Thyroid gland (tissue), 4 donors: ENCODE measurements at places on chromosomes 2 and 18. TPM values are rescaled to one million over a fixed set of nuclear protein-coding genes. Genes with fewer than 3 reads are reported as not detected.

- DNase-seq, result no peak
These were observed 354.3 kb downstream of the GPD2 start for GRCh38 chr2:156790343-156791037.

- DNase-seq, result no peak
These were observed 32.7 kb upstream of the PRLH start for GRCh38 chr2:237533668-237534161.

DNA sequence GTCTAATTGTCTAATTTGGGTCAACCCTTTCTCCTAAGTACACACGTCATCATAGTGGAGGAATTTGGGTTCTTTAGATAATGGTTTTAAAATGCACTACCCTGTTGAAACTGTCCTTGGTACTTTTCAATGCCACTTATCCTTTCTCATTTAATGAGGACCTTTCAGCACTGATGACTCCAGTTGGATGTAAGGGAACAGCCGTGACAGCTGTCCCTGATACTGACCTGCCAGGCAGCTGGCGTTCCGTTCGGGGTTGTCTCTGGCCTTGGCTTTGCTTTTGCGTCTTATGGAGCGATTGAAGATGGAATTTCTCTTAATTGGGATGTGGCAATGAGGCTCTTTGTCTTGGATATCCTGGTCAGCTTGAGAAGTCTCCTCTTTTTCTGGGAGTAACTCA lies 38.7 kb downstream of the NGEF start:
- no peak for DNase-seq

- DNase-seq, result no peak
These were observed 187.0 kb downstream of the AGPS start for GRCh38 chr2:177579486-177580036.

ESPNL gene
- total RNA-seq, result 0.11 TPM

DNA sequence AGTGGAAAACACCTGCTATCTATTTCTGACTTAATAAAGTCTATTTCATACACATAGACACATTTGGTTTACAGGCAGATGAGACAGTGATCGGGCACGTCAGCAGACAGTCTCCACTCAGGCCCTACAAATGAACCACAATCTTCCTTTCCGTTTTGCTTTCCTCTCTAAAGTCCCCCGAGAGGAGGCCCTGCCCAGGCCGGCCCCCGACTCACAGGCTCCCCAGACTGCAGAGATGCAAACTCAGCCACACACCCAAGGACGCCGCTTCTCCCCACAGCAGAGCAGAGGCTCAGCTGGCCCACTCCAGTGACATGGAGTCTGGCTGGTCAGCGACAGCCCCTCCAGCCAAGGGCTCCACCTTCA lies 9.3 kb upstream of the MTERF4 start:
- no peak for DNase-seq

- peak; percentile 95 for DNase-seq
These were observed 145.1 kb upstream of the PID1 start for GRCh38 chr2:229416116-229416694.

MEP1B gene
- total RNA-seq, result not detected

- no peak for DNase-seq
These were observed 170.3 kb upstream of the NXPH2 start for GRCh38 chr2:138950486-138950885.

DNA sequence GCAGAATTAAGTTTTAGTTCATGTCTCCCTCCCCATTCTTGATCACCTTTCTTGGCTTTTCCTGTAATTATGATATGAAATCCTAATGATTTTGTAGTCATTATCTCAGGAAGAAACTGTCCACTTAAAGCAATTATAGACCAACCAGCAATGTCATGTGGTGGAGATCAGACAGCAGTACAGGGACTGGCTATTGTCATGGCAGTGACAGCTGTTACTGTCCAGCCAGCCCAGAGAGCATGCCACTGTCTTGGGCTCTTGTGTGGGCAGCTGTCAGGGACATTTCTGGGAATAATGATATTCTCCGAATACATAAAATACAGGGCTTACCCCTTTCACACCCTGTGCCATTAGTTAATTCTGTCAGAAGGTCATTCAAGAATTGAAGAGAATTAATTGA lies 355.3 kb upstream of the RAB12 start:
- DNase-seq, result no peak

GRCh38 chr2:148622366-148622765 lies 22.2 kb upstream of the EPC2 start:
- no peak for DNase-seq

DNA sequence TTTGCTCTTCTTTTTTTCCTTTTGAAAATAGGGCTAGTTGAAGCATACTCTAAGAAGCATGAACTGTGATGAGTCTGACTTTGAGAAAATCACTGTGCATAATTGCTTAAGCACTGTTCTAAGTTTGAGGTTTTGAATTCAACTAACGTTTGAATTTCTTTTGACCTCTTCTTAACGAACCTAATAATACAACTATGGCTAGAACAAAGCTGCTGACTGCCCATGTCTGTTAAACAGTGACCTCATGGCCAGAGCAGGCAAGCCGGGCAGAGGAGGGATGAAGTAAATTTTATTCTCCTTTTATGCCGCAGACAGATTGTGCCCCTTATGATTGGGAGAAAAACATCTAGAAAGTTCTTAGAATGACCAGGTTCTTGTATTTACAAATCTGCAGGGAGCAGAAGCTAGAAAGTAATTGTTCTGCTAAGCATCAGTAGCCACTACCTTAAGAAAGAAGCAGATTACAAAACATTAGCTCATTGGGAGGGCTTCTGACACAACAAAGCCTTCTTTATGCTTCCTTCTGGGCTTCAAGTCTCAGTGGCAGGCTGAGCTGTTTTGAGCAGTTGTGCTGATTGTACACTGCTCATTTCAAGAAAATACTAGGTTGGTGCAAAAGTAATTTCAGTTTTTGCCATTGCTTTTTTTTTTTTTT lies 97.8 kb upstream of the RASGRP3 start:
- DNase-seq, result no peak

- DNase-seq, result no peak
These were observed 167.9 kb upstream of the NXPH2 start for GRCh38 chr2:138948070-138948539.

DNA sequence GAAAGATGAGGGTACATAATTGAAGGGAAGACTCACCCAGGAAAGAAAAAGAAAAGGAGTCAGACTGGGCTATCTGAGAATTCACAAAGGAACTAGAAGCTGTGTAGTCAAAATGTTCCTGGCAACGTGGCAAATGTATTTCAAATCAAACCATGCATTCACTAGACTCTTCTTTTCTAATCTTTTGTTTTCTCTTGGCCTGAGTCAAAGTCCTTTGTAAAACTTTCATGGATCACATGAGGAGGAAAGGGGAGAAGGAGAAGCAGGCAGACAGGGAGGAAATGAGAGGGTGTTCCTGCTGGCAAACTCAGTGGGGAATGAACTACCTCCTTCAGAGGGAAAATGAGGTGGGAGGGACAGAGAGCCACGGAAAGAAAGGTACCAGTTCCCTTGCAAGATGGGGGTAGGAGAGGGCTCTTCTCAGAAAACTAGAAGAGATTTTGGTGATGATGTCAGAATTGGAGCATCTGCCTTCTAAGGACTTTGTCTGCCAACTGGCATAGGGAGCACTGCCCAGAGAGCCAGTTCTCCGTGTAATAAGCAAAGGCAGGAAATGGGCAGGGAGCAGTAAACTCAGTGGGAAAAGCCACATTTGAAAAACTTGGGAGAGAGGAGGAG lies 51.4 kb downstream of the SLC8A1 start:
- DNase-seq, result no peak

SKOR2 gene
- not detected for total RNA-seq

KCNJ3 gene
- not detected for total RNA-seq

- no peak for DNase-seq
These were observed 361.8 kb downstream of the RND3 start for GRCh38 chr2:150125708-150126107.

LRATD1 gene
- 10.3 TPM for total RNA-seq

DNA sequence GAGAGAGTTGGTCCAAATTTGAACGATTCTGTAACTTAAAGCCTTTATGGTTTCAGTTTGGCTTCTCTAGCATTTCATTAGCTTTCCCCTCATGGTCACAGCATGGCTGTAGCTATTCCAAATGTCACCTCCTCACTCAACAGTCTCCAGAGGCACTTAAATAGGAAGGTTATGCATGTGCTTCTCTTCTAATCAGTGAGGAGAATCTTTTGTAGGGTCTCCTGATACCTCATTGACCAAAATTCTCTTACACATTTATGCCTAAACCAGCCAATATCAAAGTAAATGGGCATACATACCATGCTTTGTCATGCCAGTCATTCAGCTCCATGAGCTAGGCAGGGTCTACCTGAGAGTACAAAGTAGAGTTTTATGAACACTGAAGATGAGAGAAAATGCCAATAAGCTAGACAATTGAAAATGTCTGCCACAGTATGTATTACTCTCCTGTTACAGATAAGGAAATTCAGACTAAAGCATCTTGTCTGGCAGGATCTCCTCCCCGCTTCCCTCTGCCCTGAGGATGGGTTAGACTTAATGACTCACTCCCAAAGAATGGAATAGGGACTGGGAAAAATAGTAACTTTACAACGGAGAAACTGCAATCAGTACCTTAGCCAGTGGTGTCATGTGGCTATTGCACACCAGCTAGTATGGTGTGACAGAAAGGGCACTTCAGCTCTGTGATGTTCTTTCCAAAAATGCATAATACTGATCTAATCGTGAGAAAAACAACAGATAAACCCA lies 15.4 kb downstream of the DSG2 start:
- no peak for DNase-seq

UGT1A5 gene
- 0.94 TPM for total RNA-seq

SCYGR4 gene
- not detected for total RNA-seq

DNA sequence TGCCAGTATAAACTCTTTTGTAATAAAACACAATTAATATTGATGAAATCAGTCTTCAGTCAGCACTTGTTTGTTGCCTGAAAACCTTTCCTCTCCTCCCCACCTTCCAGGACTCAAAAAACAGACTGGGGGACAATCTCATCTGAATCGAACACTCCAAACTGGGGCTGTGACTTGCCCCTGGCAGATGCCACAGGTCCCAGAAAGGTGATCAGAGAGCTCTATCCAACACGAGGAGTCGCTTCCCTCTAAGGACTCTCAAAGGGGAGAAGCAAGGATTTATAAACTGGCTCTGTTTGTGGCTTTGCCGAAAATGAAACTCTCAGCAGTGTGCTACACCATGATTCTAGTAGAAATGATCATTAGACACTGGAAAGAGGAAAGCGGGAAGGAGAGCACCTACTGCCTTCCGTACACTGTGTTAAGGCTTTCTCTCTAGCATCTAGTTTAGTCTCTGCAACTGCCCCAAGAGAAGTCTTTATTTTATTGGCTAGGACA lies 199.2 kb downstream of the TGIF1 start:
- DNase-seq, result no peak

- DNase-seq, result no peak
These were observed 111.4 kb downstream of the SLC39A10 start for GRCh38 chr2:195768431-195768830.

DNA sequence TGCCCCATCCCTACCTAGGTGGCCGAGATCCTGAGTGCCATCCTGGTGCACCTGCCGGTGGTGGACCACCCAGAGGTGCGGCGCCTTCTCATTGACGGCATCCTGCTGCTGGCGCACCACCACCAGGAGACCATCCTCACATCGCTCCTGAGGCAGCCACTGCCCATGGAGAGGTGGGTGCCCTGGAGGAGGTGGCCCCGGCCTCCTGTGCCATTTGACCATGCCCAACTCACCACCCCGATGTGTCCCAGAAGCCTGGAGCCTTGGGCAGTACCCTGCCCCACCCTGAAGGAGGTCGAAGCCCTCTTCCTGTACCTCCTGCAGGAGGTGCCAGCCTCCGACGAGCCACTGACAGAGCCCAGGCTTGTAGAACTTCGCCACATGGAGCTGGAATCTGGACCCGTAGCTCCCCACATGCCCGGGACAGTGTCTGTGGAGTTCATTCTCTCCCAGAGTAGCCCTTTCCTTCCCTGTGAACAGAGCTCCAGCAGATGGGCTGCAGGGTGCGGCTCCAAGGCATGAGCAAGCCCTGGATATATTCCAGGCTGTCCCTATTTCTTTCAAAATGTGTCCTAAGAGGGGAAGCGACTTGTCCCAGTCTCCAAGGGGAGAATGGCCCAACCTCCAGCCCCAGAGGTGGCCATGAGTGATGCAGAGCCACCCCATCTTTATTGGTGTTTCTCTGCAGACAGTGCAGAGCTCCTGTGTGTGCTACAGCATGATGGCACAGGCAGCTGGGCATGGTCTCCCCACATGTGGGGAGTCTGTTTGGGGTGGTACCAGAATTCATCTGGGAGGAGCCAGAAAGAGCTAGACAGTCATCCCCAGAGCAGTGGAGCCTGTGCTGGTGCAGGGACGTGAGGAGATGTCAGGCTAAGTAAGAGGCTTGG lies 34.2 kb downstream of the HJURP start:
- DNase-seq, result no peak
